ELF-1 (cell line): ENCODE measurements at places on chromosomes 16 and 17.
A peak's percentile ranks its signal among the peaks of the same experiment; 100 is the strongest.

DNA sequence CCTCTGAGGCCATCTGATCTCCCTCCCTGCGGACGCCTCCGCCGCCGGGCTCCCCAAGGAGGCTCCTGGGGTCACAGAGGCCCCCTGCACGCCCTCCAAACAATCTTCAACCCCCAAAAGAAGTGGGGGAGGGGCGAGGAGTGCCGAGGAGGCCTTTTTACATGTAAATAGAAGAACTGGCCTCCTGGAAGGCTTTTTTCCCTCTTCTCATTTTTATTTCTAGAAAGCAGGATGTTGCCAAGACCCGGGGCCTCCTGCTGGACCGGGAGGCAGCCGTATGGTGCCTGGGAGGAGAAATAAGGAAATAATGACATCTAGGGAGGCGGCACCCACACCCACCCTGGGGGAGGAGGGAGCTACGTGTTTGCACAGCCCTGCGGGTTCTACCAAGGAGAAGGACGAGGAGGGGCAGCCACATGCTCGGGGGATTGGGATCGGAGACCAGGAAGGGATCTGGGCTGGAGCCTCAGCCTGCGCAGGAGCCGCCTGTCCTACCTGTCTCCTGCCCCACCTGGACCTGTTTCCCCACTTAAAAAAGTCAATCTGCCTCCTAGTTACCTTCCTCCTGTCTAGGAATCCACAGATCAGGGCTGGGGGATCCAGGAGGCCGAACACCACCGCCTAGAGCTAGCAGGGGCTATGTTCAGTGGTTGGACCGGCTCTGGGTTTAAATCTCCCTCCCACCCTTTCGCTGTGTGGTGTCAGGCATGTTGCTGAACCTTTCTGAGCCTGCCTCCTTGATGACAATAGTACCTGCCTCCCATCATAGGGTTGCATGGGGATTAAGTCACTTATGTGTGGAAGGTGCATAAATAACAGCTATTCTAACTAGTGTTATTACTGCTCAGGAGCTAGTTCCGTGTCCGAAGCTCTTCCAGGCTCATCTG is 175.7 kb upstream of the GSE1 start:
- peak; percentile 83 for DNase-seq

- DNase-seq, result no peak
Measured at GRCh38 chr16:83809092-83809491, 1.3 kb downstream of the HSBP1 start.

- no peak for DNase-seq
Measured at GRCh38 chr17:61427567-61427966, 24.7 kb upstream of the TBX4 start.

GRCh38 chr17:3915581-3915994 is 677 bp downstream of the P2RX1 start:
- DNase-seq, result no peak

DNA sequence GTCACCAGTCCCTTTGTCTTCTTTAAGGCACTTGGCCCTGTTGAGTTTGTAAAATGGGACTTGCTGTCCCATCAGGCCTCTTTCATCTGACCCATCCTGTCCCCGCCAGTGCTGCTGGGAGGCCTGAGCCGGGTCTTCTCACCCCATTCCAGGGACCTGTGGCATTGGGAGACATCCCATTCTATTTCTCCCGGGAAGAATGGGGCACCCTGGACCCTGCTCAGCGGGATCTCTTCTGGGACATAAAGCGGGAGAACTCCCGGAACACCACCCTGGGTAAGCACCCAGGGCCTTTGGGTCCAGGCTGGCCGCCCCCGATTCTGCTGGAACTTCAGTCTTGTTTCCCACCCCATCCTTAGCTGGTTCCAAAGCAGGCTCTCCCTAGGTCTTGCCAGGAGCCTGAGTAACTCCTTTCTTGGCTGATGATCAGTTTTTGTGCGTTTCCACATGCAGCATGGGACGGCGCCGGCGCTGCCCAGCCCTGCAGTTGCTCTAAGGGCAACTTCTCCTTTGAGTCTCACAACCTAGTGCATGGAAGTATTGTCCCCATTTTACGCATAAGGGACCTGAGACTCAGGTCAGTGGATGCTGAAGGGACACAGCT is 4.1 kb downstream of the ZNF213 start:
- no peak for DNase-seq

DNA sequence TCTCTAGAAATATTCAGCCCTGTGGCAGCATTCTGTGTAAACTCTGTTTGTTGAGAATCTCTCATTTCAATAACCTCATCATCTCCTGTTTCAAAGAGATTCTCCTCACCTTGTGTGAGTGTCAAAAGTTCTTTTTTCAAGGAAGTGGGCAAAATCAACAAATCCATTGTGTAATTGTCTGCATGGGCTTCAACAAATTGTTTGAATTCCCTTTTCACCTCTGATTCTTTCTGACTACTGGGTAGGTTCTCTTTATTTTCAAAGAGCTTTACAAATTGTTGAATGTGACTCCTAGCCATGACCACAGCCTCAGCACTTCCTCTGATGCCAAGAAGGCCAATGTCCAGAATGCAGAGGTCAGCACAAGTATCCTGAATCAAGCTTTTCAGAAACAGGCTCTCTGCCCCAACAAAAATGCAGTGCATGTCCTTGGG is 48.0 kb downstream of the N4BP1 start:
- DNase-seq, result no peak

GRCh38 chr16:89331371-89332109 is 114.0 kb downstream of the ZNF778 start:
- no peak for DNase-seq

DNA sequence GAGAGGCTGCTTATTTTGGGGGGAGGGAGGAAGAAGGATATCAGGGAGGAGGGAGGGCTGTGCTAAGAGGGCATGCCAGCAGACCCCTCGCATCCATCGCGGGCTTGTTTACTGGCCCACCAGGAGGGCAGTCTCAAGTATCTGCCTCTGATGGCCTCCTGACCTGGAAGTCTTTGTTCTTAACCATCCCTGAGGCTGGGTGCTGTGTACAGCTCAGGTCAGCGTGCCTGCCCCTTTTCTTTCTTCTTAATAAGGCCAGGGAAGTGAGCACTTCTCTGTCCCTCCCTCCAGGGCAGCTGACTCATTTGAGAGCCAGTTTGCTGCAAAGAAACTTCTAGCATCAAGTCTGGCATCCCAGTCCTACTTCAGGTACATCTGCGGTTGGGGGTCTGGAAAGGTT is 157.0 kb downstream of the CCDC182 start:
- DNase-seq, result peak; percentile 95

GRCh38 chr17:57288040-57288772 is 31.9 kb downstream of the MSI2 start:
- no peak for DNase-seq

- DNase-seq, result no peak
Measured at GRCh38 chr16:67399749-67400704, 6.7 kb upstream of the TPPP3 start.

GRCh38 chr17:48148029-48148770 is 40.6 kb downstream of the SNX11 start:
- DNase-seq, result no peak

DNA sequence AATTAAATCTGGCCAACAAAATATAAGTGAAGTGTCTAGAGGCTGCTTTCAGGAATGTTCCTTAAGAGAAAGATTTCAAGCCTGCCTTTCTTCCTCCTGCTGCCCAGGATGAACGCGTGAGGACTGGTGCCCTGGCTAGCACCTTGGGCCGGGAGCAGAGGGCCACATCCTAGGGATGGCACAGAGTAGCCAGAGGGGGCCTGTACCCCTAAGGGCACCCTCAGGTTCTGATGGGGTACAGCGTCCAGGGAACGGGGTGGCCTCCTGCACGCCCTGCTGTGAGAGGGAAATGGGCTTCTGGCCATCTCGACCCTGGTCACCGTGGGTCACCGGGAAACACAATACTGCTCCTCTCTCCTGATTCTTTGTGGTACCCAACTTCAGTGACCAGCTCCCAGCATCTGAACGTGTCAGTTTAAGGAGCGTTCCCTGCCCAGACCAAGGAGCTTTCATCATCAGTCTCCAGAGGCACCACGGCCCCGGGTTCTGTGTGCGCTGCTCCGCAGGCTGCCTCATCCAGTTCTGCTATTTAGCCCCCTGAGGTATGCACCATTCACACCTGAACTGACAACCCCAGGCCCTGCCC is 40.3 kb downstream of the MAP1LC3B start:
- DNase-seq, result no peak

DNA sequence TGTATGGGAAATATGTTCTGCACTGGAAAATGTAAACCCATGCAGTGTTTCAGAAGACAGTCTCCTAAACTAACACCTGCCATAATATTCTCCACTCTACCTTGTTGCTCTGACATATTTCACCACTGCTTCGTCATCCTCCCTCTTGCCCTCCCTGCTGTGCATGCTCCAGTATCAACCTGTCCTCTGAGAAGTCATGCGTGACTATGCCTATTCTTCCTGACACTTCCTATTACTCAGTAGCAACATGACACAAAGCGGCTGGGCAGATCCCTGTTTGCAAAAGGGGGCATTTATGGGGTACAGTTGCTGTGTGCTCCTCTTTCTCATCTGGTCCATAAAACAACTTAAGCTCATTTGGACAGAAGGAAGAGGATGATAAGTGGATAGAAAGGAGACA is 805.6 kb upstream of the EEF2KMT start:
- DNase-seq, result no peak

GRCh38 chr16:67926181-67926750 is 5.4 kb downstream of the CTRL start:
- DNase-seq, result peak; percentile 53

DNA sequence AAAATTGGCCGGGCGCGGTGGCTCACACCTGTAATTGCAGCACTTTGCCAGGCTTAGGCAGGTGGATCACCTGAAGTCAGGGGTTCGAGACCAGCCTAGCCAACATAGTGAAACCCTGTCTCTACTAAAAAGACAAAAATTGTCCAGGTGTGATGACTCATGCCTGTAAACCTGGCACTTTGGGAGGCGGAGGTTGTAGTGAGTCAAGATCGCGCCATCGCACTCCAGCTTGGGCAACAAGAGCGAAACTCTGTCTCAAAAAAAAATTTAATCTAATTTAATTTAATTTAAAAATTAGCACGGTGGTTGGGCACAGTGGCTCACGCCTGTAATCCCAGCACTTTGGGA is 1.6 kb upstream of the HBQ1 start:
- DNase-seq, result no peak

- DNase-seq, result no peak
Measured at GRCh38 chr16:4353675-4354074, 2.6 kb upstream of the PAM16 start.

DNA sequence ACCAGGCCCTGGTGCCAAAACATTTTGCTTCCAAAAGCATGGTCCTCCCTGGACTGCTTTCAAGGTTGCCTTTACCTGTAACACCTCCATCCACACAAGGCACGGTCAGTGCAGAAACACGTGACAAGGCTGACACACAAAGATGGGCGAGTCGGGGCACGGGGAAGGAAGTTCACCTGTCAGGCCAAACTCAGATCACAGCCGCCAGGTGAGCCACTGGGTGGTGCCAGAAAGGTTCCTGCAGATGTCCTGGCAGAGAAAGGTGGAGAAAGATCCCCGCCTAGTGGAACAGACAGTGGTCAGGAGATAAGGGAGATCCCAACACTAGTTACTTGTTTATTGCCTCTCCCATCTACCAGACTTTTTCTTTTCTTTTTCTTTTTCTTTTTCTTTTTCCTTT is 155.3 kb downstream of the AIPL1 start:
- peak; percentile 73 for DNase-seq

DNA sequence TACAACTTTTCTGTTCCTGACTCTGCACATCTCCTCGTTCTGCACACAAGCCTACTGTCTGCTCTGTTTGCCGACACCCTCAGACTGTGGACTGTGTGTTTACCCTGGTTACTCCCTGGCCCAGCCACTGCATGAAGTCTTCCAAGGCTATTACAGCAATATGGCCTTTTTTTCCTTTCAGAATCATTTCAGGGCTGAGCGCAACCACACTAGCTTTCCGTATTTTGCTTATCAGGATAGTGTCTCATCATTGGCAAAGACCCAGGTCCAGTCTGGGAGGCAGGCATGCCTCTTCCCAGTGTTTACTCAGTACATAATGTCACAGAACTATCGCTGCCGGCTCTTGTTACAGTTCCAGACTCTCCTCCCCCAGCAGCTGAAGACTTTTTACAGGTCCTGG is 10.1 kb downstream of the DNAH9 start:
- no peak for DNase-seq

DNA sequence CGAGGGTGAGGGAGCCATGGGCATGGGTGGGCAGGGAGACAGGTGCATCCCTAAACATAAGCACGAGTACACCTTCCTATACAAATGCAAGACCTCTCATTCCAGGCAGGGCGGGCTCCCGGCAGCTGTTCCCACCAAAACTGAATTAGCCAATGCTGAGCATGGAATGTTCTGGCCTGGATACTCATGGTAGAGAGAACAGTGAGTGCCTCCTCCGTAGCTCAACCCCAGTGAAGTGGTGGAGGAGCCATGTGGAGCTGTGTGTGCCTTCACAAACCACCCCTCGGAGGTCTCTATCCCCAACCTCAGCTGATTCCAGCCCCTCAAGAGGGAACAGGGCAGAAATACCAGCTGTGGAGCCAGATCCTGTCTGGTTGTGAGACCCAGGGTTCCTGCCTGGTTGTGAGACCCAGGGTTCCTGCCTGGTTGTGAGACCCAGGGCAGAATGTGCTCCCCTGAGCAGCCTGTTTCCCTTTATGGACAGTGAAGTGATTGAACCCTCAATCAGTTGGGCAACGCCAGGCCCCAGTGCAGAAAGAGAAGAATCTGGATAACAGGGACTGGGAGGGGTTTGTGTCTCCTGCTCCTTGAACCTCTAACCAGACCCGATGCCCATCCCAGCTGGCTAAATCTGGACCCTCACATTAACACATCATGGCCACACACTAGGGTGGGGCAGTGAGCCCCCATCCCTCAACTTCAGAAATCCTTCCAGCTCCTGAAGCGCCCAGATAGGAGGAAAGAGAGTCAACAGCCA is 2.4 kb upstream of the CDH16 start:
- no peak for DNase-seq

DNA sequence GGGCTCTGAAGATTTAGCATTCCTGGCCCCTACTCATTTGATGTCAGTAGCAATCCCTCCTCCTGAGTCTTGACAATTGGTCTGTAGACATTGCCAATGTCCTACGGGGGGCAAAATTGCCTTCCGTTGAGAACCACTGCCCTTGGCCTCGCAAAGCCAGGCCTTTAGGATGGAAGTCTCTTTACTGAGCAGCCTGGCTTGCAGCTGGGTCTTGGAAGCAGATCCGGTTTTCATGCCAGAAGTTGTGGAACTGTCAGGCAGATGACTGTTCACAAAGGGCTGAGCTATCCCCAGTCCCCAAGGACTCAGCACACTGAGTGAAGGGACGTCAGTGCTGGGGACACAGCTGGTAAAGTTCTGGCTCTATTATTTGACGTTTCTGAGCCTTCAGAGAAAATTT is 83.2 kb downstream of the WSCD1 start:
- DNase-seq, result no peak

DNA sequence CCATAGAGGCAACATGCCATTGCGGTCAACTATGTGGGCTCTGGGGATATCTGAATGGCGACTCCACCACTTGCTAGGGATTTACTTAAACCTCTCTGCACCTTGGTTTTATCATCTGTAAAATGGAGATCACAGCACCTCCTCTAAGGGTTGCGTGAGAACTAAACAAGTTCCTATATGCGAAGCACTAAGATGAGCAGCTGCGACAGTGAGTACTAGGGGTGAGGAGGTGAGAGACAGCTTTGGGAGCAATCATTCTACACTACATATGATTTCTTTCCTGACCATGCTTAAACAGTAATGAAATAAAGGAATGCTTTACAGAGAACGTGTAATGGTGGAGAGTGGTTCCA is 61.4 kb downstream of the CREBBP start:
- no peak for DNase-seq
